Kidney capillary endothelial cell (primary cell): ENCODE measurements at places on chromosomes 6 and 20.

GRCh38 chr20:14470231-14470899 is 133.0 kb upstream of the FLRT3 start:
- DNase-seq, result no peak

GRCh38 chr6:136952714-136953260 is 30.7 kb downstream of the SLC35D3 start:
- no peak for DNase-seq

DNA sequence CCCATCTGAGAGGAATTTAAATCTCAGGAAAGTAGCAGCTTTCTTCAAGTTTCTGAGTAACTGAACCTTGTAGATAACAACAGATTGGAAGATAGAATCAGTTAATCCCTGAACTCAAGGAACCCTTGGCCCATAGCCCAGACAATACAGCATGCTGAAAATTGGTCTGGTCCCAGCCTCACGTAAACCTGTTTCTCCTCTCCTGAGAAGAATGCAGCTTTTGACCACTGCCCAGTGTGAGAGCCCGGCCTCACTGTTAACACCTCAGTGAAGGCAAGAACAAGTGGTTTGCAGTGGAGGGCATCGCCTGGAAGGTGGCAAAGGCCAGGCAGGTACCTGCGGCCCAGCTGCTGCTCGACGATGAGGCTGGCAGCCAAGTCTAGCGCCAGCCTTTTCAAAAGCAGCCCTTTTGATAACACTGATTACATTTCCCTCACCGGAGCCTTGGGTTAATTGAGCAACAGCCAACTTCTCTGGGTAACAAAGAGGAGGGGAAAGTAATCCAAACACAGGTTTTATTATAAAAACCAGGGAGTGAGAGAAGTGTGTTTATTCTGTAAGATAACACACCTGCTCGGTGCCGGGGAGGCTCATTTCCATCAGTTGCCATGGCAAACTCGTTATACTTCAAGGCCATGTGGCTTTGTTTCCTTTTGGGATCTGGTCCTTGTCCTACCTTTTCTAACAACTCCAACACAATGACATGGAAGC is 54.0 kb downstream of the TRAF3IP2 start:
- DNase-seq, result no peak

DNA sequence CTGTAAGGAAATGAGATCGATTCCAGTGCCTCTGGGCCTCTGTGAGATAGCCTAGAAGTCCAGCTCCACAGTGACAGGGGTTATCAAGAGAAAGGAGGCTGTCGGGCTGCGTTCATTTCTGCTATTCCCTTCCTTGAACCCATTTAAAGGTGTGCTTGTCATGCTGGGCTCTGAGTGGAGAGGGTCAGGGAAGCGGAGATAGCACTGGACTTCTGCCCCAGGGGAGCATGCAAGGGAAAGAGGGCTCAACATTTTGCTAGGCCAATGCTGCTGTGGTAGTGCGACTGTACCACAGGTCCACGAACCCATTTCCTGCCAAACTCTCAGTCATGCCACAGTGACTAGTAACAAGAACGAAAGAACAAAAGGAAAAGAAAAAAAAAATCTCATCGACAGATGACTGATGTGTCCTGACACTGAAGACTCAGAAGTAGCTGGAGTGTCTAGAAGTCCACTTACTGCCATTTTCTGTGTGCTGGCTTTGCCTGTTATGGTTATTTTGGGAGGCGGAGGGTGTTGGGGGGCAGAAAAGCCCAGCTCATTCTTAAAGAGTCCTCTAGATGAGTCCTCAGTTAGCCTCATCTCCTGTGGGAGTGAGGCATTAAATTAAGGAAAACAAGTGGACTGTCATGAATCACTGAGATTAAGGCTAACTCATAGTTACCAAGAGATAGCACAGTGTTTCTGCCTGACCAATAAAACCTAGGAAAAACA is 8.1 kb downstream of the NEDD9 start:
- DNase-seq, result no peak

- peak; percentile 44 for DNase-seq
Observed at GRCh38 chr6:24990236-24990845, 54.6 kb upstream of the RIPOR2 start.

DNA sequence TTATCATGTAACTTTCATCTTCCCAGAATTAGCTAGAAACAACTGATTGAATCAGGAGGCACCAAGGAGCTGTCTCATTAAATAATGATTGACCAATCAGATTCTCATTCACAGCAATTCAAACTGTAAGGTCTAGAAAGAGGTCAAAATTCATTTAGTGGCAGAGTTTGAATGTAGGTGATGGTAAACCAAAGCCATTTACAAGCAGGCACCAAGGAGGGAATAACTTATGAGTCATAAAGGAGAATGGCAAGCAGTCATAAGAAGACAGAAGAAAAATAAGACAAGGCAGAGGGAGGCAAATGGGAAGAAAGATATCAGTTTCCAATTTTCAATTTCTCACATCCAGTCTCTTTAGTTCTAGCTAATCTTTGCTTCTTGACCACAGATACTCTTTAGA is 52.9 kb upstream of the DEFB112 start:
- no peak for DNase-seq

DNA sequence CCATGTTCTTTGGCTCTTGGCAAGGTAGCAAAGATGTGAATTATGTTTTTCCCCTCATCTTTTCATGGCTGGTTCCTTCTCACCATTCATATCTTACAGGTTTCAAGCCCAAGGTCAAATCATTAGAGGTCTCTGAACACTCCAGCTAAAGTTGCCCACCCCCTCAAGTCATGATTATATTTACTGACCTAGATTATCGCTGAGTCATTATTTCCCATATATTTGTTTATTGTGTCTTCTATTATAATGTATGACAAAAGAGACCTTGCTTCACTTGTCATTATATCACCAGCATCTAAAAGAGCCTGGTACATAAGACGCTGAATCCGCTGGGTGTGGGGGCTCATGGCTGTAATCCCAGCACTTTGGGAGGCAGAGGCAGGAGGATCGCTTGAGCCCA is 12.4 kb downstream of the DSN1 start:
- DNase-seq, result no peak

- no peak for DNase-seq
Observed at GRCh38 chr20:49863666-49864065, 51.0 kb downstream of the SLC9A8 start.
